Activated T-helper 1 cell treated with anti-CD3 and anti-CD28 coated beads, Interleukin-12 subunit alpha, Interleukin-12 subunit beta, Interleukin-2, Interleukin-4 antibody, amounts not matched to agents 30 ng/mL and 10 ng/mL and 1 ng/mL, durations not matched to agents 14 hours and 24 hours and 36 hours (primary cell): ENCODE measurements at places on chromosomes 4 and X. TPM values are rescaled to one million over a fixed set of nuclear protein-coding genes. Genes with fewer than 3 reads are reported as not detected.

SCML2 gene
- 3.0 and 3.6 TPM in 2 replicates for total RNA-seq

ELF2 gene
- total RNA-seq, result 26.3 and 29.3 TPM in 2 replicates

REPS2 gene
- total RNA-seq, result not detected in 2 replicates

GPR50 gene
- not detected in 2 replicates for total RNA-seq

AKAP4 gene
- not detected in 2 replicates for total RNA-seq

- DNase-seq, result no peak
Observed at GRCh38 chr4:13888112-13888511, 260.6 kb upstream of the BOD1L1 start.

GRCh38 chr4:74531963-74532794, 87.2 kb downstream of the AREG start:
- no peak for DNase-seq

DNA sequence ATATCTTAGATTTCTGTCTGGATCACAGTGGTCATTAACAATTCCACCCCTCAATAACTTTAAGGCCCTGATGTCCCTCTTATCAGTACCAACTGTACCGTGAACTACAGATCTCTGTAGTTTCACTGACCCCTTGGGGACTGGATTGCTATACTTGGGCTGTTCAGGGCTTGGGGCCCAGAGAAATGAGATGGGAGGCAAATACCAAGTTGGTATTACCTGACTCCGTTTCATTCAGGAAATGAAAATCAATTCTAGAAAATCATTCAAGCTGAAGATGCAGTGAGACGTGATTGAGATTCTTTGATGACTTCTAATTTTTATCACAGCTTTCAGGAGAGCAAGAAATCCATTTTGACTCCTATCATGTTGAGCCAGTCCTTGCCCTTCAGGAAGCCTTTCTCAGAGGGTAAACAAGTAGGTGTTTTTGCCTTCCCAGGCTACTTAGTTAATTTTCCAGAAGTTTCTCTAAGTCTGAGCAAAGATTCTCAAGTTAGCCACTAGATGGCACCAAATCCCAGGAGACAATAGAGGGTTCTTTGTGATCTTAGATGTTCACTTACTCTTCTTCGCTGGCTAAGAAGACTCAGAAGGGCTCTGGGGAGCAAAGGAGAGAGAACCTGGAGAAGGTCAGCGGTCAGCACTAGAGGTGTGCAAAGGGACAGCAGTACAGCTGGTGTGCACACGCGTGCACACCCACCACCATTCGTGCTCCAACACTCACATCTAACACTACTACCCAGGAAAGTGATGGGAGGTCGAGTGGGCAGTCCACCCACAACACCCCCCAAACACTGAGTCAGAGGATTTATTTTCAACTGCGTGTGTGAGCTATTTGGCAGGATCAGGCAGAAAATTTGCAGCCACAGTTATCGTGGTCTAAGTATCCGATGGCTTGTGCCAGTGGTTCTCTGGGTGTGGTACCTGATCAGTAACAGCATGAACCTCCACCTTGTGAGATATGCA, 7.4 kb downstream of the HNRNPH2 start:
- DNase-seq, result peak; percentile 17

DNA sequence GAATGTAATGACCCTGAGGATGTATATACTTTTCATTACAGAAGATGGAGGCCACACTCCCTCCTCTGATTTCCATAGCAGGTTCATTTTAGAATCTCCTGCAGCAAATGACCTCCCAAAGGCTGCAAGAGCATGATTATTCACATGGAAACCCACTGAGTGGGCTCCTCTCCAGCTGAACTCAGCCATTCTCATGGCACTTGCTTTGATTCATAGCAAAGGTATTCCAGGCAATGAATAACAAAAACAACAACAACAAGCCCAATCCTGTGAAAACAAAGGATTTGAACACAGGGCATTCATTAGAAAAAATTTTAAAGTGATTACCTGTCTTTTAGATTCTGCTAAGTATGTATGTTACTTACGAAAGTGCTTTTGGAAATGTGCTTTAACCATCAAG, 894.0 kb upstream of the FRG1 start:
- no peak for DNase-seq

- DNase-seq, result peak; percentile 50
Observed at GRCh38 chr4:99507762-99508161, 3.1 kb upstream of the C4orf17 start.

DNA sequence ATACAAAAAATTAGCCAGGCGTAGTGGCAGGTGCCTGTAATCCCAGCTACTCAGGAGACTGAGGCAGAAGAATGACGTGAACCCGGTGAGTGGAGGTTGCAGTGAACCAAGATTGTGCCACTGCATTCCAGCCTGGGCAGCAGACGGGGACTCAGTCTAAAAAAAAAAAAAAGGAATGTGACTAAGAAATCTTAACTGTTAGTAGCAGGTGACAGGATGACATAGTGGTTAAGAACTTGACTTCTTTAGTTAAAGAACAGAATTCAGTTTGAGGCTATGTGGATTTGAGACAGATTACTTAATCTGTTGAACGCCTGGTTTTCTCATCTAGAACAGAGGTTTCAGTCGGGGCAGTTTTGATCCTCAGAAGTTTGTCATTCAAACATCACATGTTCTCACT, 3.2 kb downstream of the TRMT44 start:
- DNase-seq, result no peak
